Kidney epithelial cell (primary cell): ENCODE measurements at places on chromosomes 4 and X.

- DNase-seq: no peak
These were observed 98.8 kb downstream of the ANXA3 start for GRCh38 chr4:78650106-78651024.

DNA sequence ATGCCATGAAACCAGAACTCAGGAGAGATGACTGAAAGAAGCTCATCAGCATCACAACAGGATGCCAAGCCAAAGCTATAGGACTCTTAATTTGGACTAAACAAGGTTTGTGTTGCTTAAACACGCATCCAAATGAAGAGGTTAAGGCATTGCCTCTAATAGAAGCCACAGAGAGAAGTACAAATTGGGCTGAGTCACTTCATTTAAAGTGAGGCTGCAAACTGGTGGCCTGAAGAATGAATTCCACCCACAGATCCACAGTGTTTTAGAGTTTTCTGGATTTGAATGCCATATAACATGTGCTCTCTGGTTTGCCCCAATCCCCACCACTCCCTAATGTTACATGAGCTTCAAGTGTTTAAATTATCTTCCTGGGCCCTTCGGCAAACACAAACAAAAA is 103.5 kb downstream of the FIP1L1 start:
- DNase-seq: no peak

DNA sequence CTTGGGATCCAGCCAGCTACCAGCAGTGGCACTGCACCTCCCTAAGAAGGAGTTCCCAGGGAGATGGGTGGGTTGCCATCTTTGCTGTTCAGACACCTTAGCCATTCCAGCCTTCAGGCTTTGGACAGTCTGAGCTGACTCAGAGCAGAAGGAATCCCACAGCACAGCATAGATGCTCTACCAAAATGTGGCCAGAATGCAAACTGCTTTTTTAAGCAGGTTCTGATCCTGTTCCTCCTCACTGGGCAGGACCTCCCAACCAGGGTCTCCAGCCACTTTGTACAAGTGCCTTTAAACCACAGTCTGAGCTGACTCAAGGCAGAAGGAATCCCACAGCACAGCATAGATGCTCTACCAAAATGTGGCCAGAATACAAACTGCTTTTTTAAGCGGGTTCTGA is 209.0 kb downstream of the NPNT start:
- no peak for DNase-seq

- no peak for DNase-seq
These were observed 40.0 kb downstream of the RIPPLY1 start for GRCh38 chrX:106862972-106863688.

DNA sequence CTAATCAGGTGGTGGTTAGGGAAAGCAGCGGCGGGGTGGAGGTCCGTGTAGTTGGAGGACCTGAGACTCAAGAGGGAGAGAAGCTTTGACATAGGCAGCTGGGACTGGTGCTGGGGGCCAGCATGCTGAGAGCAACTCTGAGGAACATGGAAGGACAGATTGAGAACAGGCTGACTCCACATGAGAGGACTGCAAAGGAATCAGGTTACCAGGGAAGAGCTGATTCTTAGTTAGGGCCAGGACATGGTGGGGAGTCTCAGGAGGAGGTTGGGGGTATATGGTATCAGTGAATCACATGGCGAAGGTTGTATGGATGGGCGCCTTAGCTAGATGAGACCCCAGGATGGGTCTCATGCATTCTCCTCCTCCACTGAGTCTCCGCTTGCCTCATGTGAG is 264.0 kb upstream of the BOD1L1 start:
- DNase-seq: no peak

DNA sequence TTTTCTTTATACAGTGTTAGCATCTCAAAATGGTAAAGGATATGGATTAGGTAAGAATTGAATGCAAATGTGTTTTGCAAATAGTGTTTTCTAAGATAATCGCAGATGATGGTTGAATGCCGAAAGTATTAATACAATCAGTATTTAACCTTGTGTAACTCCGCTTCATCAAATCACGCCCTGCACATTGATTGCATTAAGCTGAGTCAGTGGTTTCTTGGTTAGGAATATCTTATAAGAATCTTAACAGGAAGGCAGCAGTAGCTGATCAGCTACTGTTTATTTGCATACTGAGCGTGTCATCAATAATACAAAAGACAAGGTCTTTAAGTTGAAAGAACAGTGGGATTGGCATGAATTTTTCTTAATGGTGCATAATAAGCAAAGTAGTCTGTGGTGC is 545.4 kb downstream of the RPA4 start:
- no peak for DNase-seq

GRCh38 chr4:179601671-179602070 is 2159.4 kb upstream of the AGA start:
- no peak for DNase-seq

DNA sequence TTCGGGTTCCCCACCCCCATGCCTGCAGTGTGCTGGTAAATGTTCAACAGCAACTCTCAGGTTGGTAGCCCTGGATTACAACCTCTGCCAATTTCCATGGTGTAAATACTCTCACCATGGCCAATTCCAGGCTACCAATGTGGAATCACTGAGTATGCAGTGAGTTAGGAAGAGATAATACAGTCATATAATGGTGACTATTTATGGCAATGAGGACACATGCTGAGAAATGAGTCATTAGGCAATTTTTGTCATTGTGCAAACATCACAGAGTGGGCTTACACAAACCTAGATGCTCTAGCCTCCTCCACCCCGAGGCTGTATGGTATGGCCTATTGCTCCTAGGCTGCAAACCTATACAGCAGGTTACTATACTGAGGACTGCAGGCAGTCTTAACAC is 4.6 kb upstream of the CLDN24 start:
- DNase-seq: no peak

DNA sequence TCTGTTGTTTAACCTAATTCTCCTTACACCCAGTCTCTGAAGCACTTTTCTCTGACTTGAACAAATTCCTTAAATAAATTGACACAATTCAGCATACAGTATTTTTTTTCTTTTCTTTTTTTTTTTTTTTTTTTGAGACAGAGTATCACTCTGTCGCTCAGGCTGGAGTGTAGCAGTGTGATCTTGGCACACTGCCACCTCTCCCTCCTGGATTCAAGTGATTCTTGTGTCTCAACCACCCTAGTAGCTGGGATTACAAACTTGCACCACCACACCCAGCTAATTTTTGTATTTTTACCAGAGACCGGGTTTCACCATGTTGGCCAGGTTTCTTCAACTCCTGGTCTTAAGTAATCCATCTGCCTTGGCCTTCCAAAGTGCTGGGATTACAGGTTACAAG is 1498.1 kb upstream of the PCDH10 start:
- no peak for DNase-seq

- DNase-seq: peak; percentile 61
These were observed 383.6 kb downstream of the ADGRL3 start for GRCh38 chr4:61583696-61584095.

DNA sequence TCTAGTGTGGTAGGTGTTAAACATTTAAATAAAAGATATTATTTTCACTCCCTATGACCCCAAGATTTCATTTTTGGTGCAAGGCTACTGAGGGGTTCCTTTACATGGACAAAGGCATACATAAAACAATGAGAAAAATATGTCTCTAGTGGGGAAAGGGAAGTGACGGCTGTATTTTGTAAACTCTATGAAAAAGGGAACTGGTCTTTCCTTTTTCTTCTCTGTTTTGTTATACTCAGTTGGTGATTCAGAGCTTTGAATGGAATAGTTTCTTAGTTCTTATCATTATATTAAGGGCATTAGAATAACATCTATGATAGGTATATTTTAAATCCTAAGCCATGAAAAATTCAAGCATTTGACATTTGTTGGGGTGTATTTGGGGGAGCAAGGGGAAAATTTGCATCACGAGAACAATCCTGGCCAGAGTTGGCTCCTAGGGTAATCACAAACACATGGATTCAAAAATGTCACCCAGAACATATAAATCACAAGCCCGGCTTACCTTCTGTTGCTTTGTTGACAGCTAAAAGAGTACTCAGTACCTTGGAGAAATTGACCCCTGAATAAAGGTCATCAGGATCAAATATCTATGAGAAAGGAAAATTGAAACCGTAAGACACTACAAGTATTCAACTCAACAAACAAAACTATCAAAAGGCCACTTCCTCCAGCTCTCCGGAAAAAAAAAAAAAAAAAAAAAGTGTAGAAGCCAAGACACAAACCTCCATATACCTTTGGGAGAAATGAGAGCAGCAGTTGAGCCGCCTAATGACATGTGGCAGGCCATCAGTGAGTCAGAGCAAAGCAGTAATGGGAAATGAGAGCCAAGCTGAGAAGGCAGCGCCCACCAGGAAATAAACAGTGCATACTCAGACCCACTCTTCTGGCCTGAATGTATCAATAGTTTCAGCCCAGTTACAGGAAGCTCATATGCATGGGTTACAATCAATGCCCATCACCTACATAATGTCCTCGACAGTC is 33.4 kb downstream of the ARHGEF6 start:
- no peak for DNase-seq

GRCh38 chrX:6678313-6678712 is 143.4 kb upstream of the VCX3A start:
- no peak for DNase-seq

DNA sequence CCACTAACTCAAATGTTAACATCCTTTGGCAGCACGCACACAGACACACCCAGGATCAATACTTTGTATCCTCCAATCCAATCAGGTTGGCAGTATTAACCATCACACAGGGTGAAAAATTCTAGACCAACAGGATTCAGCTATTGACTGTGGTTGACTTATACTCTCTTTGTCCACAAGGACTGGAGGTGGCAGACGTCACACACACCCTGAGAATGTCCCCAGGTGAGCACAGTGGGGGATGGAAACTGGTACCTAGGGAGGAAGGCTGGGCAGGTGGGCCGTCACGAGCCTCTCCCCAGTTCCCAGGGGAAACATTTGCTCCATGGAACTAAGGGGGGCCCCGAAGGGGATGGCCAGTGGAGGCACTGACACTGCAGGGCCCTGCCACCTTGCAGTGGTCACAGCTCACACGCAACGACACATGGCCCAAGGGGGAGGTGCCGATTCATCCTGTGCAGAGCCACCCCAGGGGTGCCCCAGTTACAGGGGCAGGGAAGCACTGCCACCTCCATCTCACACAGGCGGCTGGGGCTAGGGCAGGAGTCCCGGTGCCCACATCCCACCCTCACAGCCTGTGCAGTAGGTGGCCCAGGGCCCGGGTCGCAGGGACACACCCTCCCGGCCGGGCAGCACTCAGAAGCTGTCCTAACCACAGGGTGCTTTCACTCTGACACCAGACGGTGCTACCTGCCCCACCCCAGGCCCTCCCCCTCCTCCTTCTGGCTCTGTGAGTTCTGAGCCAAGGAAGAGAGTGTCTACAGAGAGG is 17.4 kb downstream of the ZFYVE28 start:
- no peak for DNase-seq

- DNase-seq: peak; percentile 19
These were observed 29.5 kb downstream of the DMP1 start for GRCh38 chr4:87679449-87680169.

DNA sequence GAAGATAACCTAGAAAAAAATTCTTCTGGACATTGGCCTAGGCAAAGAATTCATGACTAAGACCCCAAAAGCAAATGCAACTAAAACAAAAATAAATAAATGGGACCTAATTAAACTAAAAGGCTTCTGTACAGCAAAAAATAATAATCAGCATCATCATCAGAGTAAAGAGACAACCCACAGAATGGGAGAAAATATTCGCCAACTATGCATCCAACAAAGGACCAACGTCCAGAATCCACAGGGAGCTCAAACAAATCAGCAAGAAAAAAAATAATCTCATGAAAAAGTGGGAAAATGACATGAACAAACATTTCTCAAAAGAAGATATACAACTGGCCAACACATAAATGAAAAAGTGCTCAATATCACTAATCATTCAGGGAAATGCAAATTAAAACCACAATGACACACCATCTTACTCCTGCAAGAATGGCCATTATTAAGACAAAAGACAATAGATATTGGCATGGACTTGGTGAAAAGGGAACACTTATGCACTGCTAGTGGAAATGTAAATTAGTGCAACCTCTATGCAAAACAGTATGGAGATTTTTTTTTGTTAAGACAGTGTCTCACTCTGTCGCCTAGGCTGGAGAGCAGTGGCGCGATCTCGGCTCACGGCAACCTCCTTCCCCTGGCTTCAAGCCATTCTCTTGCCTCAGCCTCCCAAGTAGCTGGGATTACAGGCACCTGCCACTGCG is 29.9 kb downstream of the ELF2 start:
- no peak for DNase-seq

- DNase-seq: no peak
These were observed 570 bp downstream of the WDR44 start for GRCh38 chrX:118346258-118347094.

GRCh38 chrX:40863671-40864070 is 128.3 kb upstream of the MED14 start:
- no peak for DNase-seq

- DNase-seq: no peak
These were observed 187.0 kb upstream of the PPARGC1A start for GRCh38 chr4:24076811-24077210.

DNA sequence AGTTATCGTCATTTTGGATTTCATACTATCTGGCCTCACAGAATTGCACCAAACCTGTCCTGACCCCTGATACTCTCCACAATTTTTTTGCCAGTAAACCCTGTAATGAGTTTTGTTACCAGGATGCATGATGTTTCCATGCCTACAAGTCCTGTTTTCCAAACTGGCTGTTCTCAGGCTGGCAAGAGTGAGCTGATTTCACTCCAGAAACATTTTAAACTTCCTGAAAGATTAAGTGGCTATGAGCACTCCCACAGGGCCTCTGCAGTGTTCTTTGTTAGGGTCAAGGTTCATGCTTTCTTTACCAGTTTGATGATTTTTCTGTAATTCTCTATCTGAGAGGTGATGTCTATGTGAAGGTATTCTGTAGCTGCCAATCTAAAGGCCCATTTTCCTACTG is 31.7 kb upstream of the PDLIM3 start:
- peak; percentile 35 for DNase-seq

- no peak for DNase-seq
These were observed at the start of gene PHEX for GRCh38 chrX:22032084-22032483. Gene PHEX, plus strand, starts transcription at chrX:22032325. Its CDS starts 681 bp downstream, at chrX:22033006.

- DNase-seq: no peak
These were observed 190.6 kb upstream of the LEF1 start for GRCh38 chr4:108359130-108359985.

DNA sequence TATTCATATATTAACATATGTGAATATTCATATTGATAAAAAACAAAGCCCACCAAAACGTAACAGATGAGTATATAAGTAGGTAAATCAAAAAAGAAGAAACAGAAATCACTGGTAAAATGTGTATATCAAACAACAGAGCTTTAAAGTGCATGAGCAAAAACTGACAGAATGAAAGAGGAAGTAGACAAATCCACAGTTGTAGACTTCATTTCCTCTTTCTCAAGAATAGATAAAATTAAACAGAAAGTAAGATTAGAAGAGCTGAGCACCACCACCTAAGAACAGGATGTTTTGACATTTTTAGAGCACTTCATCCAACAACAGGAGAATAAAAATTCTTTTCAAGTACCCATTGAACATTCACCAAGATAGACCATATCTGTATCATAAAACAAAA is 64.6 kb downstream of the CNKSR2 start:
- DNase-seq: no peak

DNA sequence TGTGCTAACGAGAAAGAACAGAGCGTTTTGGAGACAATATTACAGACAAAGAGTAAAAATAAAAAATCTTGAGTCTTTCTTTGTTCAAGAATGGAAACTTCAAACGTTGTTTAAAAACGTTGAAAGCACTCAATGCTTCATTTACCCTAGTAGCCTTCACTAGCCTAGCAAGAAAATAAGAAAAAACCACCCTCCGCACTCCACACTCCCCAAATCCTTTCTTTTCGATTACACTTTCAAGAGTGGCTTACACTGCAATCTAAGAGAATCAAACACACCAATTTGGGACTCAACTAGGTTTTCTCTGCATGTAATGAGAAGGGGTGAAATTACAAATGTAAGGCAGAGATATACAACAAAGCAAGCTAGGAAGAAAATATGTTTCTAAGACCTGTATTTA is 4.7 kb downstream of the TMSB4X start:
- DNase-seq: no peak
